Ovary (tissue), 10 donors: ENCODE measurements at places on chromosomes 11 and 22. TPM values are rescaled to one million over a fixed set of nuclear protein-coding genes. Genes with fewer than 3 reads are reported as not detected.
A peak's percentile ranks its signal among the peaks of the same experiment; 100 is the strongest.

The OR8D1 gene
- total RNA-seq, result not detected

The GLYATL1 gene
- not detected for total RNA-seq

The SAA4 gene
- not detected for total RNA-seq

The INPP5J gene
- total RNA-seq, result 1.1 TPM

The APBB1 gene
- 86.9 TPM for total RNA-seq

The SCGB1D2 gene
- total RNA-seq, result not detected

The IL17REL gene
- total RNA-seq, result not detected

The VPS11 gene
- 45.0 TPM for total RNA-seq

The OR52H1 gene
- total RNA-seq, result 1.4 TPM

The C22orf31 gene
- total RNA-seq, result 0.32 TPM

The BIRC3 gene
- total RNA-seq, result 3.6 TPM

The APOBEC3C gene
- 45.7 TPM for total RNA-seq

The CRYBB3 gene
- not detected for total RNA-seq

The OR52N4 gene
- total RNA-seq, result 0.28 TPM

The TFIP11 gene
- total RNA-seq, result 27.6 TPM

The GUCY1A2 gene
- total RNA-seq, result 3.5 TPM

DNA sequence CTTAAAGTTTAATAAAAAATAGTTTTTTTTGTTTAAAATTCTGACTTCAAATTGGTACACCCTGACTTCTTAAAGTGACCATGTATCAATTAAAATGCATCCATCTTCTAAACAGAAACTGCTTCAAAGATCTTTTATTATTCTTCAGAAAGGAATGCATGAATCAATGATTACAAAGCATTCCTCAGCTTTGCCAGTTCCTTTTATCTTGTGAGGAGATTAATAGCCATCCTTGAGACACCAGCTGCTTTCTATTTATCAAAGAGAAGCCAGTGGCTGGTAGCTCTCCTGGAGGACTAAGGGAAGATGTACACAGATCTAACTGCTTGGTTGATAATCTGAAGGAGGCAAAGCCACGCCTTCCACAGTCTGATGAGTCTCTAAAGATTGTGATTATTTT, 2222.5 kb downstream of the LRRC4C start:
- no peak overlapping the region for H3K4me3 ChIP-seq
- no peaks in the 10 kb centered on the region for H3K4me1 ChIP-seq
- H3K27ac ChIP-seq, result no peak overlapping the region
- H3K36me3 ChIP-seq, result no peaks in the 10 kb centered on the region
- H3K27me3 ChIP-seq, result no peaks in the 10 kb centered on the region

GRCh38 chr11:18468961-18469360, 13.3 kb downstream of the LDHAL6A start:
- no peak overlapping the region for H3K4me3 ChIP-seq
- H3K36me3 ChIP-seq, result no peaks in the 10 kb centered on the region
- H3K27ac ChIP-seq, result no peak overlapping the region
- H3K27me3 ChIP-seq, result no peaks in the 10 kb centered on the region

- H3K27me3 ChIP-seq, result no peaks in the 10 kb centered on the region
- no peaks in the 10 kb centered on the region for H3K36me3 ChIP-seq
- DNase-seq, result peak; percentile 37
- peaks cover 4% of the 10 kb centered on the region for H3K4me1 ChIP-seq
Observed at GRCh38 chr22:36762687-36763260, 13.1 kb downstream of the IFT27 start.

DNA sequence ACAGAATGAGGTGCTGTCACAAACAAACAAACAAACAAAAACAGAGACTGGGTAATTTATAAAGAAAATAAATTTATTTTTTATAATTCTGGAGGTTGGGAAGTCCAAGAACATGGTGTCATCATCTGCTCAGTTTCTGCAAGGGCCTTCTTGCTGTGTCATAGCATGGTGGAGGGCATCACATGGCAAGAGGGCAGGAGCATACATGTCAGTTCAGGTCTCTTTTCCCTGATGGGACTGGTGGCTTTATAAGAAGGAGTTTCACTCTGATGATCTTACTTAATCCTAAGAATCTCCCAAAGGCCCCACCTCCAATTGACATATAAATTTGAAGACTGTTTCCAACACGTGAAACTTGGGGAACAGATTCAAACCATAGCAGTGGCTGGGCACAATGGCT, 135.7 kb downstream of the NECTIN1 start:
- H3K4me1 ChIP-seq, result no peaks in the 10 kb centered on the region
- H3K27me3 ChIP-seq, result no peaks in the 10 kb centered on the region
- H3K27ac ChIP-seq, result no peak overlapping the region
- no peak for DNase-seq

DNA sequence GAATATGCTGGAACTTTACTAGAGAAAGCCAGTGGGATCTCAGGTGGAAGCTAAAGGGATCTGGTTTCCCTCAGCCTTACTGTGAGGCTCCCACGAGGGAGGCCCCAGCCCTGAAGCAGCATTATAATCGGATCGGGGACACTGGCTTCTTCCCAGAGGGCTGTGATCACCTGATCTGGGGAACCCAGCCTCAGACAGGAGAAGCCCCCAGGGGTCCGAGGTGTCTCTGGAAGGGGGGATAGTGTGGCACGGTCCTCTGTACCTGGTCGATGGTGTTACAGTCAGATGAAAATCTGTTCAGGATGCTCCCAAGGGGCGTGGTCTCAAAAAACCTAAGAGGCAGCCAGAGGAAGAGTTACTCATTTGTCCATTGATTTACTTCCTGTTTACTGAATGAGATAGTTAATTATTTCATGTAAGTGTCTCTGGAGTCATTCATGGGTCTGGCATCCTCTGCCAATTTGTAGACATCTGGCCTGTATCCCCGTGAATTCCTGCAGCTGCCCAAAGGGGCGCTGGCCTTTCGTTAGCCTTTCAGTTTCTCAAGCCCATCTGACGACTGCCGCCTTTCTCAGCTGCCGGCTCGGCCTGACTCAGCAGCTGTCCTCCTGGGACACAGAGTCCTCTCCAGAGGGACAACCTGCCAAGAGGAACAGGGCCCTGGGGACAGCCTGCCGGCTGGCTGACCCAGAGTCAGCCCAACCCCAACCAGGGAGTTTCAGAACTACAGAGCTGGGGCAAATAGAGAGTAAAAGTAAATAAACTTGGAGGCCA, 17.0 kb upstream of the KCNJ11 start:
- no peaks in the 10 kb centered on the region for H3K27me3 ChIP-seq
- no peak overlapping the region for H3K27ac ChIP-seq
- no peaks in the 10 kb centered on the region for H3K4me1 ChIP-seq

GRCh38 chr11:64018310-64018709, 17.4 kb upstream of the FLRT1 start:
- DNase-seq, result no peak
- H3K4me3 ChIP-seq, result no peak overlapping the region
- no peaks in the 10 kb centered on the region for H3K4me1 ChIP-seq
- H3K27me3 ChIP-seq, result no peaks in the 10 kb centered on the region

DNA sequence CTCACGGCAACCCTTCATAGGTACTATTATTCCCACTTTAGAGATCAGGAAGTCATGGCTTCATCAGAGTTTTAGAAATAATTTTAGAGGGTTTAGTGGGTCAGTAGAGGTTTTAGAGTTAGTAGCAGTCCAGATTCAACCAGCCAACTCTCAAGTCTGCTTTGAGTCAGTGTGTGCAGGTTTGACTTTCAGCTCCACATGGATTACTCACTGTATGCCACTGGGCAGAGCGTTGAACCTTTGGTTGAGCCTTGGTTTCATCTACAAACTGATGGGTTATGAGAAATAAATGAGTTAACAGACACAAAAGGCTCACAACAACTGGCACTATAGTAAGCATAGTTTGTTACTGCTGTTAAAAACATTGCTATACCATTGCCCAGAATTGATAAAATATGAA, 19.0 kb upstream of the TP53AIP1 start:
- no peaks in the 10 kb centered on the region for H3K36me3 ChIP-seq
- H3K27ac ChIP-seq, result no peak overlapping the region
- H3K4me3 ChIP-seq, result no peak overlapping the region

DNA sequence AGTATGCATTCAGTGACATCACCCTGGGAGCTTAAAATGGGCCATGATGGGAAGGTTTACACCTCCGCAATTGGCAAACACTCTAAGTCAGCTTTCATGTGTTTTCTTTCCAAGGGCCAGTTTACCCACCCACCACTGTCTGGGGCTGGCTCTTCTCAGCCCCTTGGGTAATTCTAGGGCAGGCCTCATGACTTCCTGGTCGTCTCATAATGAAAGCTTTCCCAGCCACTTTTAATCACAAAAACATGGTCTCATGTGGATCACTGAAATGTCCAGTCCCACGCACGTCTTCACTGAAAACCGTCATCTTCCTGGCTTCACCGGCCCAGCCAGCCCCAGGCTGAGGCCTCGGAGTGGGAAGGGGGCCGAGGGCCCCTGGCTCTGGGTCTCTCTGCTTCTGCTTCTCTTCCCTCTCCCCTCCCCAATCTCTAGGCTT, 58.5 kb upstream of the ANO1 start:
- no peak for DNase-seq
- H3K4me1 ChIP-seq, result no peaks in the 10 kb centered on the region
- no peak overlapping the region for H3K4me3 ChIP-seq
- H3K27me3 ChIP-seq, result no peaks in the 10 kb centered on the region
- no peak overlapping the region for H3K27ac ChIP-seq

- no peak overlapping the region for H3K27ac ChIP-seq
- H3K36me3 ChIP-seq, result no peaks in the 10 kb centered on the region
- DNase-seq, result no peak
Observed at GRCh38 chr11:72876147-72876546, 61.9 kb downstream of the ATG16L2 start.

DNA sequence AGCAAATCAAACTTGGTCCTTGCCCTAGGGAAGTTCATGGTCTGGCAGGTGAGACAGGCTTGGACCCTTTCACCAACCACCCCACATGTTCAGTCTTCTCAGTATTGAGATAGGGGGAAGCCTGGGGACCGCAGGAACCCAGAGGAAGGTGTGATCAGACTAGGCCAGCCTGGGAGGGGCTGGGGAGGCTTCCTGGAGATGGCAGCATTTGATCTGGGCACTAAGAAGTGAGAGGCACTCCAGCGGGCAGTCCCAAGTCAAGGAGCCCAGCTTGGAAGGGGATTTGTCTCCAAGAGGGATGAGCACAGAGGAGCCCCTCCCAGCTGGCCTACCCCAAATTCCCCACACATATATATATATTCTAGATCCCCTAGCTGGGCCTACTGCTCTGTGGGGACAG, 5.4 kb downstream of the LRRC32 start:
- DNase-seq, result no peak
- no peak overlapping the region for H3K4me3 ChIP-seq
- H3K27ac ChIP-seq, result no peak overlapping the region
- peaks cover 11% of the 10 kb centered on the region for H3K4me1 ChIP-seq

DNA sequence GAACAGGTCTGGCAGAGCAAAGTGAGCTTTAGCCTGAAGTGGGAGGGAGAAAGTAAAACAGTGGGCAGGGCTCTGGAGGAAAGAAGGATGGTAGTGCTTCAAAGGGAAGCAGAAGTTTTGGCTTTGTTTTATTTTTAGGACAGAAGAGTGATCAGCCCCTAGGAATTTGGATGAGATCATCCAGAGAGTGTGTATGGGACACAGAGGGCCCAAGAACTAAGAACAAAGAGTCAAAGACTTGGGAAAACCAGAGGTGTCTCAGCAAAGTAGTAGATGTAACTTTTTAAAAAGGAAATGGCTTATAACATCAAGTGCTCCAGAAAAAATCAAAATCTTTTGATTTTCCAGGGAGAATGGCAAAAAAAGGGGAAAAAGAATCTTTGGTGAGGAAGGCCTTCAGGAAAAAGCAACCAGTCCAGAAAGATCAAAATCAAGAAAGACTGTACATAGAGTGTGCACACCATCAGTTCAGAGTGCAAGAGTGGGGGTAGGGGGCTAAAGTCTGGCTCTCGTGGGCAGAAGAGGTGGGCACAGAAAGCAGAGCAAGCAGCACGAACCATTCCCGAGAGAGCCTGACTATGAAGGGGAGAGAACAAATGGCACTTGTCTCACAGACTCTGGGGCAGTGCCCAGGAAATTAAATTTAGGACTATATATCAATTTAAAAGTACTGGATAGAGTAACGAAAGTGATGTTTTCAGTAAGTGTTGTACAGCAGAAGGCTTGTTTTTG, 30.0 kb downstream of the MAPK1 start:
- peak overlapping the region; percentile 39 for H3K27ac ChIP-seq
- H3K4me1 ChIP-seq, result peaks cover 11% of the 10 kb centered on the region
- H3K36me3 ChIP-seq, result no peaks in the 10 kb centered on the region
- DNase-seq, result no peak

DNA sequence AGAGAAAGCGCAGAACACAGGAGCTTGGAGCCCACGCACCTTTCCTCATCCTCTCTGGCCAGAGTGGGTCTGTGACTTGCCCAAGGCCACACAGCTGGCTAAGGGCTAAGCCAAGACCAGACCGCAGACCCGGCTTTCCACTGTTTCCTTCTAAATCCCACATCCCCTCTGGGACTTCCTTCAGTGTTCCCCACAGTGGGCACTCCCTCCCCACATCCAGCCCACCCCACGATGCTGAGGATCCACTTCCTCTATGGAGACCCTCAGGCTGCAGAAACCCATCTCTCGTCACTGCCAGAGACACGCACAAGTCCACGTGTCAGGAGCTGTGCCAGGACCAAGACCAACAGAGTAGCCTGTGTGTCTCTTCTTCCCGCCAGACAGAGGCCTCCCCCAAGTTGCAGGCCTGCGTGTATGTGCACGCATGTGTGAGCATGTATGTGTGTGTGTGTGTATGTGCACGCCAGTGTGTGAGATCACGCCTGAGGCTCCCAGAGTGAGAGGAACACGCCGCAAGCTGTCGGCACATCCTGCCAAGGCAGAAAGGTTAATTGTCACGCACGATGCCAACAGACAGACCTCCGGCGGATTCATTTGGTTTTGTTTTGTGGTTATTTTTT, 21.6 kb downstream of the PDGFB start:
- H3K4me3 ChIP-seq, result no peak overlapping the region
- no peaks in the 10 kb centered on the region for H3K36me3 ChIP-seq
- H3K4me1 ChIP-seq, result no peaks in the 10 kb centered on the region
- H3K27me3 ChIP-seq, result no peaks in the 10 kb centered on the region

DNA sequence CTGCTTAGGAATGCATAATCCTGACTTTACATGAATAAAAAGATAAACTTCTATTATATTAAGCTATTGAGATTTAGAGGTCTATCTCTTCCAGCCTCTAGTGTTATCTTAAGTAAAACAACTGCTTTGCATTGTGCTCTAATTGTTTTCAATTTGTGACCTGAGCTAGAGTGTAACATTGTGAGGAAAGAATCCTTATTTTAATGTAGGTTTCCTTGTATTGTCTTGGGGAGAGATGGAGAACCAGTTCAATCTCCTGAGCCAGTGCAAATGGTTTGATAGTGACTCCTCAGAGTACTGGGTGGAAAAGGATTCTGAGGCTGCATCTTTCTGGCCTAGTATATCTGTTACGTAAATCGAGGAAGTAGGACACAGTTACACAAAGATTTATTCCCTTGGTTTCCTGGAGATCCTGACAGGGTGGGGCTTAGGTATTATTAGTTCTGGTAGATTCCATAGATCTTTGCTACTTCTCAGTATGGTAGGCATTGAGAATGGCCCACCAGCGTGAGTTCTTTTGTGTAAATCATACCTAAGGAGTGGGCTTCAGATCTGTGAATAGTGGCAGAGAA, 683.5 kb upstream of the CCDC179 start:
- no peaks in the 10 kb centered on the region for H3K4me1 ChIP-seq
- DNase-seq, result no peak
- H3K36me3 ChIP-seq, result no peaks in the 10 kb centered on the region
- no peak overlapping the region for H3K4me3 ChIP-seq
- H3K27ac ChIP-seq, result no peak overlapping the region

GRCh38 chr11:118690553-118691304, 11.3 kb upstream of the TREH start:
- peak overlapping the region; percentile 31 for H3K27ac ChIP-seq
- no peaks in the 10 kb centered on the region for H3K36me3 ChIP-seq
- H3K4me1 ChIP-seq, result peaks cover 3% of the 10 kb centered on the region
- no peak overlapping the region for H3K4me3 ChIP-seq
